ENCODE measurements at places on chromosomes 1 and 21.

DNA sequence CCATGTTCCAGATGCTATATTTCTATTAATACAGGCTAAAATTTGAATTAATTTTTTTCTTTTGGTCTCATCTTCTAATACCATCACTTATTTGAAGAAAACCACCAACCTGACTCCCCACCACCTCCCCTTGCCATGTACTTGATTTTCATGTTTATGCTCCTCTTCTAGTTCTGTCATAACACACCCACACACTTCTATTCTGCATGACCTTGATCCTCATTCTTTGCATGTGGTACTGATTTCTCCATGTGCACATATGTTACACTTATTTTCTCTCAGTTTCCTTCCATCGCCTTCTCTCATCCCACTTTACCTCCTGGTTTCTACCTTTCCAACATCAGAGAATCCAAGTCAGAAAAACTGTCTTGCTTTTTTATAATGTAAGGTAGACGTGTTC, 78.9 kb upstream of the ARID1A start:
- no peak for DNase-seq

DNA sequence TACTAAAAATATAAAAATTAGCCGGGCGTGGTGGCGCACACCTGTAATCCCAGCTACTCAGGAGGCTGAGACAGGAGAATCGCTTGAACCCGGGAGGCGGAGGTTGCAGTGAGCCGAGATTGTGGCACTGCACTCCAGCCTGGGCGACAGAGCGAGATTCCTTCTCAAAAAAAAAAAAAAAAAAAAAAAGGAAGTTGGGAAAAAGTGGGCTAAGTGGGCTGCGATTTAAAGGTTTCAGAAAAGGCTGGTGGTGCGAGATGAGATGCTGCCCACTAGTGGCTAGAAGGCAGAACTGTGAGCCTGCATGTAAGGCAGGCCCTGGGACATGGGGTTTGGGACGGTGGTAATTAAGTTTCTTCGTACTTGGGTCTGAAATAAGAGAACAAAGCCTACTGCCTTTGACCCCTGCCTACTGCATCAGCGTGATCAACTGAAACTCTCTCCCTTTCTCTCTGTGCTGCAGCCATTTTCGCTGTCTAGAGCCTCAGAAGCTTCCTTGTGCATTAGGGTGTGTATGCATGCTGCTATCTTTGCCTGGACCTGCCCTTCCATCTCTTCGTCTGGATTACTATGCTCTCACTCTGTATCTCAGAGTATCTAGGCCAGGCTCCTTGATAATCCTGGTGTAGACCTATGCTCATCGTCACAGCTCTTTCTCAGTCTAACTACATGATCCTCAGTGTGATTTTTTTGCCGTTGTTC, 12.4 kb downstream of the FMOD start:
- peak; percentile 63 for DNase-seq

GRCh38 chr1:85297855-85298629, 21.6 kb upstream of the BCL10 start:
- DNase-seq = peak; percentile 50

DNA sequence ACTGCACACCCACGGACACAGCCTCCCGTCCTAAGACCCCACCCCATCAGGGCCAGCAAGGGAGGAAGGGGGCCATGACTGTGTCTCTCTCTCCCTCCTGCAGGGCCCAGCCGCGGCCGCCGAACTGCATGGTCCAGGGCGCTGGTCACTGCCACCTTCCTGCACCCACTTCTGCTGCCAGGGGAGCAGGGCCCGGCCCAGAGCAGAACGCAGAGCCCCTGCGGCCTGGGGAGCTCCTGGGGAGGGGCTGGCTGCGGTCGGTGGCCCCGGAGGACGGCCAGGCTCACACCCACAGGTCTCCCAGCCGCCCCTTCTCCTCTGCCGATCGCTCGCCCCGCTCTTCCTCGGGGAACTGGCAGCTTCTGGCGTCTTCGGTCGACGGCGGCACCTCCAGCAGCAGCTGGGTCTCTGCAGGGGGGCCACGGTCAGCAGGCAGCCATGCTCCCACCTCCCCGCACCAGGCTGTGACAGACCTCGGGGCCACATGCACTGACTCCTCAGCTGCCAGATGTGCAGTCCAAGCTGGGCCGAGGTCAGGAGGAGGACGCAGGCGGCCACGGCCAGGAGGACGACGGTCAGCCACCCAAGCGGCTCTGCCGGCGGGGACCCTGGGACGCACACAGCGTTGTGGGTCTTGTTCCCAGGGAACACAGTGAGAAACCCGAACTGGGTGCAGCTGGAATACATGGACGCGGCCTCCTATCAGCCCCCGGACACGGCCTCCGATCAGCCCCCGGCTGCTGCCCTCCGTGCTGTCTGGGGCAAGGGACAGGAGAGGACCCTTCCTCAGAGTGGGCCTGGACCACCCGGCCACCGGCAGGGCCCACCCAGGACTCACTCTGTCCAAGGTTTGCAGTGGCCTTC, 2.6 kb downstream of the TNFRSF18 start:
- peak; percentile 42 for DNase-seq

DNA sequence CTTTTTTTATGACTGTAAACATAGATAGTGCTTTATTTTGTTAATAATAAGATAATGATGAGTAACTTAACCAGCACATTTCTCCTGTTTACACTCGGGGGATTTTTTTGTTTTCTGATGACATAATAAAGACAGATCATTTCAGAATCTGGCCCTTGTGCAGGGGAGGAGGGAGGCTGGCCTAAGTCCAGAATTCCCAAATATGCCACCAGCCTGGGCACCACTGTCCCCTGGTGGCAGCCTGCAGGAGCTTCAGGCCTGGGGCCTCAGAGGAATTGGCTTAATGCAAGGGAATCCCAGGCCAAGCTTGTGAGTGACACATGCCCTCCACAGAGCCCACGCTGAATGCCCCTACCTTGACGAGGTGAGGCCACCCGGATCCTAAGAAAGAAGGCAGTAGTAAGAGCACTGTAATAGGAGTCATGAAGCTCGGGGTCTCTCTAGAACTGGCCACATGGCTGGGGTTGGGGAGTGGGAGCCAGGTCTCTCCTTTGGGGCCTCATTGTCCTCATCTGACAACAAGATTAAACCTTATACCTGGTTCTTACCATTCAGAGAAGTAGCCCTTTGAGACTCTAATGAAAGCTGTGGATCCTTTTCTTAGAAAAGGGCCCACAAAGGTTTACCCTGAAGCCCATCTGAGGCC, 24.1 kb downstream of the ETNK2 start:
- DNase-seq = peak; percentile 11

DNA sequence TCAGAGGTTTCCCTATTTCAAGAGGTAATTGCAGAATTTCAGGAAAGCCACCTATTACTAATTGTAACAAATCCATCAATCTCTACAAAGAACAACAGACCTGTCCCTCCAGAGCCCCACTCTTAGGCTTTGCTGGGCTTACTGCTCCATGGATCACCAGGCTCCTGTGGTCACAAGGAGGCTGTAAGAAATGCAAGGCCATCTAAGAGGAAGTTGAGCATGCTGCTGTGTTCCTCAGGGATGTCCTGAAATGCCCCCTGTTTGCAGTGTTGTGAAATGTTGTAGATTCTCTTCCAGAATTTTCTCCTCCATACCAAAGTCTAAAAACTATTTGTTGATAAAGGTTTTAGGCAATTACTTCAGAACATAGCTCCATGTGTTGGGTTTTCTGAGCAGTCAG, 24.4 kb upstream of the DUSP23 start:
- no peak for DNase-seq

DNA sequence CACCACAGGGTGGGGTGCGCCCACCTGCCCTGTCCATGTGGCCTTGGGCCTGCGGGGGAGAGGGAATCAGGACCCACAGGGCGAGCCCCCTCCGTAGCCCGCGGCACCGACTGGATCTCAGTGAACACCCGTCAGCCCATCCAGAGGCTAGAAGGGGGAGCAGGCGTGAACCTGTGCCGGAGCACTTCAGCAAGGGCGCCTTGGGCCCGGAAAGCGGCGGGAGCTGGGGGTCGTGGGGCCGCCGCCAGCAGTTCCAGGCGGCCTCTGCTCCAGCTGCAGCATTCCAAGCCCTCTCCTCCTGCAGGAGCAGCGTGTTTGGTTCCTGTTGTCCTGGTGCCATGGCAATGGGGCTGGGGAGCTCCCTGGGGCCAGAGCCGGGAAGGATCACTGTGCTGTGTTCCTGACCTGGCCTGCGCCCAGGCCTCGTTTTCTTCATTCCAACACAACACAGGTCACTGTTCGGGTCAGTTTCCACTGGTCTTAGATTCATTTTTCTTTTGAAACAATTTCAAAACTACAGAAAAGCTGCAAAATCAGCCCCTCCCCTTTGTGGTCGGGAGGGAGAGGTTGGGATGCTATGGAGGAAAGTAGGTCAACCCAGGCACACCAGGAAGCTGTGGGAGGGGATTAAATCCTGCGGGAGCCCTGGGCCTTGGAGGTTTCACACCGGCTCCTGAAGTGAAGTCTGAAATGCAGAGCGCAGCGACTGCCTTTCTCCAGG, 18.8 kb downstream of the SLX9 start:
- no peak for DNase-seq

GRCh38 chr1:198047913-198048312, 108.9 kb upstream of the NEK7 start:
- peak; percentile 4 for DNase-seq

DNA sequence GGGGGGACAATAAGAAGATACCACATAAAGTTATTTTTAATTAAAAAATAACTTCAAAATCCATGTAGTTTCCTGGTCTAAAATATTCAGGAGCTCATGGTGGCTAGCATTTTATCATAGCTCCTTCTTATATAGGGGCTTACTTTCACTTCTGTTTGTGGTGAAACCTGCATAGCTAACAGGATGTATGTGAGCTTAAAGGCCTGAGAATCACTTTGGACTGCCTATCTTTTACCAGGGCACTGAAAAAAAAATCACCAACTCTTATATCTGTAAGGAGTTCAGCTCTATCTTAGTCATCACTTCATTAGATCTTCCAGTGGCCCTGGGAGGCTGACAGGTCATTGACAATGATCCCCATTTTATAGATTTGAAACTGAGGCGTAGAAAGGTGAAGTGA, 21.3 kb downstream of the UROD start:
- no peak for DNase-seq

- DNase-seq = no peak
Observed at GRCh38 chr1:100883963-100884362, 10.7 kb downstream of the EXTL2 start.

GRCh38 chr1:41046347-41046775, 24.8 kb upstream of the SLFNL1 start:
- no peak for DNase-seq

DNA sequence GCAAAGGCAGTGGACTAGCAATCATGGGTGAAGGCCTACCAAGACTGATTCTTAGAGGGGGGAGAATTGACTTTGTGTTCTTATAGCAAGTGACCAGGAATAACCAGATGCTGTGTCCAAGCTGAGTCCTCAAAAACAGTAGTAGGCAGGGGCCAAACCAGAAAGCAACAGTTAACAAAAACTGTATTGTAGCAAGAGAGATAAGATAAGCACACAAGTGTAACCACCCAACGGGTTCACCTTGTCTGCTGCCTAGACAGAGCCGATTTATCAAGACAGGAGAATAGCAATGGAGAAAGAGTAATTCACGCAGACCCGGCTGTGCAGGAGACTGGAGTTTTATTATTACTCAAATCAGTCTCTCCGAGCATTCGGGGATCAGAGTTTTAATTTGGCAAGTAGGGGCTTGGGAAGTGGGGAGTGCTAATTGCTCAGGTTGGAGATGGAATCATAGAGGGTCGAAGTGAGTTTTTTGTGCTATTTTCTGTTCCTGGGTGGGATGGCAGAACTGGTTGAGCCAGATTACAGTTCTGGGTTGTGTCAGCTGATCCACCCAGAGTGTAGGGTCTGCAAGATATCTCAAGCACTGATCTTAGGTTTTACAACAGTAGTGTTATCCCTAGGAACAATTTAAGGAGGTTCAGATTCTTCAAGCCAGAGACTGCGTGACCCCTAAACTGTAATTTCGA, 8.3 kb upstream of the CSRP1 start:
- DNase-seq = no peak

GRCh38 chr1:240998024-240998423, 359.0 kb downstream of the RGS7 start:
- DNase-seq = no peak

- no peak for DNase-seq
Observed at GRCh38 chr1:31373056-31373896, at the start of gene FABP3. TSS of gene FABP3 (minus strand) at chr1:31373076. CDS start at chr1:31373014, 62 bp downstream.

- DNase-seq = no peak
Observed at GRCh38 chr1:177589166-177589565, 380.7 kb downstream of the SEC16B start.

DNA sequence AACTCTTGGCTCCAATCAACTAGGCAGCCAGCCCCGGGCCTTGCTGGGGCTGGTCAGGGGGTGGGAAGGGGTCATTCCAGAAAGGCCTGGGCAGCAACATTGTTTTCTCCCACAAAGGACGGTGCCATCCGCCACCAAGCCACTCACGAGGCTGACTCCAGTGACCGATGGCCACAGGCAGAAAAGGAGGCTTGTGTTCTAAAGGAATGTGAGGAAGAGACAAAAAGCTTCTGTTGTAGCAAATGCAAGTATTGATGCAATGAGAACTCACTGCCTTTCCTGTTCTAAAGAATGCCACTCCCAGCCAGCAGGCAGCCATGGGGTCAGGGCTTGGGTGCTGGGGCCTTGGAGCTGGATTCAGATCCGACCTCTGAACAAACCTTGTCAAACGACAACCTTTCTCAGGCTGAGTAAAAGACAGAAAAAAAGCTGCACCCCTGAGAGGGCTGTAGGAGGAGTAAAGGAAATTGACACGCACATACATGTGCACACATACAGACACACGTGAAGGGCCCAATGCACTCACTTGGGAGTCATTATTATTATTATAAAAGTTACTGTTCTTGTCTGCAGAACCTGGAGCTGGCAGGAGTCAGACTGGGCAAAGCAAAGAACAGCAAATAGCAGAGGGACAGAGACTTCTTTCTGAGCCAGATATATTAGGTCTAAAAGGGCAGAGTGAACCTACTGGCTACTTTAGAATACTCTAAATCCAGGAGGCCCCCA, 13.9 kb upstream of the PRMT2 start:
- peak; percentile 33 for DNase-seq

DNA sequence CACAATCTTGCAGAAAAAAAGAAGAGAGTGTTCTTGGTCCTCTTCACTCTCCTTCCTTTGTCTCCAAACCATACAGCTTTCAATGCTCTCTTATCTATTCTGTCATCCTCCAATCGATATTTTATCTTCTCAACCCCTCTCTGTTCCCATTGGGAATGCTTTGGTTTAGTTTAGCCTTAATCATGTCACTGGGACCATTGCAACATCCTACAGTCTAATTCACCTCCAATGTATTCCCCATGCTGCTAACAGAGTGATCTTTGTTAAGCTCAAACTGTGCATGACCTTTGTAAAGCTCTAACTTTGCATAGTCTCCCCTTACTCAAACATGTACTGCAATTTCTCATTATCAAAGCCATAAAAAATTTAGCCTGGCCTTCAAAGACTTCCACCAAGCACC, 2.9 kb downstream of the MPL start:
- no peak for DNase-seq

- DNase-seq = no peak
Observed at GRCh38 chr1:231899713-231900435, 273.3 kb downstream of the DISC1 start.

GRCh38 chr1:27366411-27367159, at the start of gene MAP3K6:
TSS of gene MAP3K6 (minus strand) at chr1:27366961. CDS start at chr1:27366597, 364 bp downstream.
- DNase-seq = no peak

GRCh38 chr1:75796376-75797272, at the start of gene MSH4:
TSS of gene MSH4 (plus strand) at chr1:75796882. CDS start at chr1:75796986, 104 bp downstream.
- no peak for DNase-seq
